Heart left ventricle (tissue), 16 donors: ENCODE measurements at places on chromosomes 7 and 10.

DNA sequence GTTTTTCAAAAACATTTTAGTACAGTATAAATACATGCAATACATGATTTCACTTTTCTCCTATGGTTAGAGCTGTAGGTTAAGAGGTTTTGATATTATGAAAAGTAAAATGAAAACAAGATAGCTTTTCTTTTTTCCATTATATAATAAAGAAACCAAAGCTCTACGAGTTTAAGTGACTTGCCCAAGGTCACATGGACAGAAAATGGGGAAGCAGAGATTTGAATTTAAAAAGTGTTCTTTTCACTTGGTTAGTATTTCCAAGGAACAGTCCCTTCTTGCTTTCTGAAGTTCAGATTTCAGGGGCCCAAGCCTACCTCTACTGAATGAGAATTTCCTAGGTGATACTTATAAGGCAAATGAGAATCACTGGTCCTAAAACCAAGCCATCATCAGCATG lies 13.2 kb upstream of the MAP3K8 start:
- DNase-seq, result no peak

DNA sequence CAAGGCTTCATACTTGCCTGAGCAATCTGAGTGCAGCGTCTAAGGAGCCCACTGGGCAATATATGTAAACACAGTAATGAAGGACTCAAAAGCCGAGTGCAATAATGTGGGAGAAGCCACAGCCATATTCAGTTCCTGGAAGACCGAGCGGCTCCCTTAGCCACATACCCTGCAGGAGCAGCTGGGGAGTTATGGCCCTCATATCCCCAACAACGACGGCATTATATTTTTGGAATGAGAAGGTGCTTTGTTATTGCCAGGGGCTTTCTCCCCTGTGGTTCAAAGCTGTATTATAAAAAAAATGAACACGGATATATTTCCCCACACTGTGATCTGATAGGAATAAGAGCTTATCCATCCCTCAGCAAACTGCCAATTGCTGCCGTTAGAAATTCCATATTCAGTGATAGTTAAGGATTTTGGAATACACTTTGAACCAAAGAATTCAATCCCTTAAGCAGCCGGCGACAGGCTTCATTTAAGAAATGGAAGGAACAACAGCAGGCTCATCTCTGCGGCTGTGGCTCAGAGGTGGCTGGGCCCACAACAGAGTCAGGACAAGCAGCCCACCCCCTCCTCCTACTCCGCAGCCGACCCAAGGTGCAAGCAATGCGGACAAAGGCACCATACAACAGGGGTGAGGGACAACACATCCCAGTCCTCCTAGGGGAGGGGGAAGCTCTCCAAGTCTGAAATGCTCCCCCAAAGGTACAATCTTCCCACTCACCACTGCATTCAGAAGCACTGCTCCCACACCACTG lies 77.2 kb downstream of the TNS3 start:
- DNase-seq, result no peak

DNA sequence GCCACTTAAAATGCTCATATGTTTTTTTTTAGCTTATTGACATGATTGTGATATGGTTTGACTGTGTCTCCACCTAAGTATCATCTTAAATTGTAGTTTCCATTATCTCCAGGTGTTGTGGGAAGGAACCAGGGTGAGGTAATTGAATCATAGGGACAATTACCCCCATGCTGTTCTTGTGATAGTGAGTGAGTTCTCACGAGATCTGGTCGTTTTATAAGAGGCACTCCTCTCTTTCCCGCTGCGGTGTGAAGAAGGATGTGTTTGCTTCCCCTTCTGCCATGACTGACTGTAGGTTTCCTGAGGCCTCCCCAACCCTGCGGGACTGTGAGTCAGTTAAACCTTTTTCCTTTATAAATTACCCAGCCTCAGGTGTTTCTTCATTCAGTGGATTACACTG lies 80.5 kb upstream of the ETV1 start:
- no peak for DNase-seq

GRCh38 chr10:86595496-86595895 lies 58.9 kb upstream of the OPN4 start:
- no peak for DNase-seq

DNA sequence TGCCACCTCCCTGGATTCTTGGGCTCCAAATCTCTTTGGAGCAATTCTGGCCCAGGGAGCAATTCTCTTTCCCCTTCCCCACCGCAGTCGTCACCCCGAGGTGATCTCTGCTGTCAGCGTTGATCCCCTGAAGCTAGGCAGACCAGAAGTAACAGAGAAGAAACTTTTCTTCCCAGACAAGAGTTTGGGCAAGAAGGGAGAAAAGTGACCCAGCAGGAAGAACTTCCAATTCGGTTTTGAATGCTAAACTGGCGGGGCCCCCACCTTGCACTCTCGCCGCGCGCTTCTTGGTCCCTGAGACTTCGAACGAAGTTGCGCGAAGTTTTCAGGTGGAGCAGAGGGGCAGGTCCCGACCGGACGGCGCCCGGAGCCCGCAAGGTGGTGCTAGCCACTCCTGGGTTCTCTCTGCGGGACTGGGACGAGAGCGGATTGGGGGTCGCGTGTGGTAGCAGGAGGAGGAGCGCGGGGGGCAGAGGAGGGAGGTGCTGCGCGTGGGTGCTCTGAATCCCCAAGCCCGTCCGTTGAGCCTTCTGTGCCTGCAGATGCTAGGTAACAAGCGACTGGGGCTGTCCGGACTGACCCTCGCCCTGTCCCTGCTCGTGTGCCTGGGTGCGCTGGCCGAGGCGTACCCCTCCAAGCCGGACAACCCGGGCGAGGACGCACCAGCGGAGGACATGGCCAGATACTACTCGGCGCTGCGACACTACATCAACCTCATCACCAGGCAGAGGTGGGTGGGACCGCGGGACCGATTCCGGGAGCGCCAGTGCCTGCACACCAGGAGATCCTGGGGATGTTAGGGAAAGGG lies 913 bp downstream of the NPY start:
- no peak for DNase-seq

GRCh38 chr10:105837951-105838350 lies 1196.9 kb downstream of the SORCS3 start:
- DNase-seq, result no peak

GRCh38 chr10:31055573-31056251 lies 24.0 kb upstream of the ZNF438 start:
- DNase-seq, result no peak

DNA sequence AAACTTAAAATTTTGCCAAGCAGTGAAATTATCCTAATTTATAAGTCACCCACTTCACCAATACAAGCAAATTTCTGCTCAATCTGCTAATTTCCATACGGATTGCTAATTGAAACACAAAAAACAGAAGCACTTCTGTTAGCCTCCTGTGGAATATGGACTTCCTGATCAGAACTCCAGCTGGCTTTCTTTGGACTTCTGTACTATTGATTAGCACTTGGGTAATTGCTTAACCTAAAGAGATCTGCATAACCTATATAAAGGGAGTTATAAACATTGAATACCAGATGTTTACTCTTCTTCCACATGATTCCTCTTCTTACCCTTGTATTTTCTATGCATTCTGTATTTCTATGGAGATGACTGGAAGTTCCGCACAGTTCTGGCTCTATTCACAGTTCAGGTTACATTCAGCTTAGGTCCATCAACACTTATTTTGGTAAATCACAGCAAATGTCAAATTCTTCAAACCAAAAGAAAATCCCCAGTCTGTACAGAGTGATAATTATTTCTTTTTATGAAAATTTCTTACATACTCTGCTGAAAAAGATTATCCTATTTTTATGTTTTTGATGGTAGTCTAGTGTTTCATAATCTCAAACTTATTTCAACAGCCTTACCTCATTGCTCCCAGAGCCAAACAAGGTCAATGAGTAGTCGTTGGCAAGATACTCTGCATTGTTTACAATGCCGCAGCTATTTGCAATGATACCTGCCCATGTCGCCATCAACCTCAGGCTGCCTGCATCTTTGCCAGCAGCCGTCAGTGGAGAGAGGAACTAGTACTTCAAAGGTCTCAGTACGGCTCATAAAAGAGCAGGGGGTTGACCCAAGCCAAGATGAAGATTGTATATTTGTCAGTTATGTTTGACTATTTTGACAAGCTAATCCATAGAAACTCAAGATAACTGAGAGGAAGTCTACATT lies 225.6 kb downstream of the AHR start:
- no peak for DNase-seq

DNA sequence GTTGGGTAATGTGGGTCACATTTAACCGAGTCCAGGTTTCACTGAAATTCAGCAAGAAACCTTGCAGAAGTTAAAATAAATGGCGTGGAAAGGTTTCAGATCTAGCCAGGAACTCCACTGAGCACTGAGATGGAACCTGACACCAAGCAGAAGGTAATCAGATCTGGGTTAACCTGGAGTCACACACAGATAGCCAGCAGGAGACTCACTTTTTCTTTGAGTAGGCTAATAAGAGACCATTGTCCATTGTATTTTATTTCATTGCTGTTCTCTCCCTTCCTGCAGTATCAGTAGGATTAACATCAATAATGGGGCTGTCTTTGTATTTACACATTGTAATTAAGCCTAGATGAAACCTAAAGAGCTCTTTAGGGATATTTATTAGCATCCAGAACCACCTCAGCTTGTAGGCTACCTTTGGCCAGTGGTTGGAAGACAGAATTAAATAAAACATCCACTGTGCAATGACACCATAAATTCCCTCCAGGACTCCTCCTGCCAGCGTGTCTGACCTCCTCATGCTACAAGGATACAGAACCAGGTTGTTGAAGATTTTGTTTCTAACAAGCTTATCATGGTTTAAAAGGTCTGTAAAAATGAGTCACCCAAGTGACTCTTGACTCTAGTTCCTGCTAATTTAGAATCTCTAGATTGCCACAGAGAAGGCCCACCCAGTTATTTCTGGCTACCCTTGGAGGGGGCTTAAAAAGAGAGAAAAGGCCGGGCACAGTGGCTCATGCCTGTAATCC lies 151.1 kb downstream of the SORCS1 start:
- DNase-seq, result no peak

GRCh38 chr10:105023211-105024111 lies 382.4 kb downstream of the SORCS3 start:
- no peak for DNase-seq

DNA sequence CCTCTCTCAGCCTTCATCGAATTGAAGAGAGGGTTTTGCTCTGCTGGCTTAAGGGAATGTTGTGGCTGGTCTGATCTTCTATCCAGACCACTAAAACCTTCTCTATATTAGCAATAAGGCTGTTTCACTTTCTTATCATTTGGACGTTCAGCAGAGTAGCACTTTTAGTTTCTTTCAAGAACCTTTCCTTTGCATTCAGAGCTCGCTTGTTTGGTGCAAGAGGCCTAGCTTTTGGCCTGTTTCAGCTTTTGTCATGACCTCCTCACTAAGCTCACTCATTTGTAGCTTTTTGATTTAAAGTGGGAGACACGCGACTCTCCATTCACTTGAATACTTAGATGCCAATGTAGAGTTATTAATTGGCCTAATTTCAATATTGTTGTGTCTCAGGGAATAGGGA lies 3.9 kb downstream of the MPP7 start:
- DNase-seq, result no peak

GRCh38 chr7:46230298-46230989 lies 309.4 kb upstream of the IGFBP3 start:
- DNase-seq, result no peak

- no peak for DNase-seq
Measured at GRCh38 chr7:17040716-17041115, 158.9 kb upstream of the AGR3 start.

GRCh38 chr10:14653271-14654161 lies 121.2 kb downstream of the FAM107B start:
- DNase-seq, result no peak

GRCh38 chr7:106248600-106248999 lies 36.2 kb downstream of the NAMPT start:
- DNase-seq, result no peak

- DNase-seq, result no peak
Measured at GRCh38 chr10:32167450-32167849, 111.2 kb upstream of the KIF5B start.

- no peak for DNase-seq
Measured at GRCh38 chr7:437329-438251, 82.1 kb downstream of the PDGFA start.

DNA sequence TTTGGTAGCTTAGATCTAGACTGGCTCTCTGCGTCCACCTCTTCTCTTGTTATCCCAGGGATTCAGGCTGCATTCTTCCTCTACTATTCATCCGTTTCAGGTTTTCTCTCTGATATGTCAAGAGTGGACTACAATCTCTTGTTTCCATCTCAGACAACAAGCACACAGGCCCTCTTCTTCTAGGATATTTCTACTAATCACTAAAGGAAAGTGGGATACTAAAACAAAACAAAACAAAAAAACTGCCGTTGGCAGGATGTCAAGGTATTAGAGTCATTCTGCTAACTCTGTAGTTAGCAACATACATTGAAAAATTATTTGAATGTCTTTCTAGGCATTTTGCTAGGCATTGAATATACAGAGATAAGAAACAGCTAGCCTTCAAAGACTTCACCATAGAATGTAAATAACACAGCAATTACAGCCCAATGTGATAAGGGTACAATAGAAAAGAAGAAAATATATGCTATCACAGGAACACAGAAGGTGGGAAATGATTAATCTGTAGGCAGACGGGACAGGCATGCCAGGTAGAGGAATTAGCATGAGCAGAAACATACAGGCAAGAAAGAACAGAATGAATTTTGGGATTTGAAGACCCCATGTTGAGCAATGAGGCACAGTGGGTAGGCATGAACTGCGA lies 210.5 kb downstream of the CSTF2T start:
- DNase-seq, result no peak

- DNase-seq, result no peak
Measured at GRCh38 chr10:112813866-112814591, 136.0 kb upstream of the TCF7L2 start.

DNA sequence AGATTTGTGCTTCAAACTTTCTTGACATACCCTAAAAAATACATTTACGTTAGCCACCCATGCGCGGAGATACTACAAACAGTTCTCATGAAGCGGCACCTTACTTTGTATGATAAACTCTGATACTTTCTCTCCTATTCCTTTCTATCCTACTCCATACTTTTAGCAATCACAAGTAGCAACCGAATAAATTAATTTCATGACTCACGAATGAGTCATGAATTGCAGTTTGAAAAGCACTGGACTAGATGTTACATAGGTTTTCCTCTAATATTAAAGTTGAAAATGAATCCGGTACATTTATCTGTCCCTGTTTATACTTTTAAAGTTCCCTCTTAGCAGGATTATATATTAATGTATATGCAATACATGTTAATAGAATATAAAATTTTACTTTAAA lies 67.6 kb downstream of the CUBN start:
- no peak for DNase-seq

DNA sequence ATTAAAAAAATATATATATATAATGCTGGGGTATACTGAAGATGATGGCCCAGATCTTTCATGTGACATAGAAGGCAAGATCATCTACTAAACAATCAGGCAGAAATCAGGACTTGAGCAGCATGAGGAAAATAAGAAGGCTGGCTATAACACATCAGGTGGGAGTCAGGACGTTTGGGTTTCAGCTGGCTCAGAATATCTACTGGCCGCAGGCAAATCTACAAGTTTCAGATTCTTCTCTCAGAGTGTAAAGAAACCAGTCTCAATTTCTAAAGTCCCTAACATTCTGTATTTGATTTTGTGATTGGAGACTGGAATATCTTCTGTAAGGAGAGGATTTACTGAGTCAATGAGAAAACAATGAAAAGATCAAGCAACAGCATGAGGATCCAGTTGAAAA lies 37.7 kb upstream of the FAM3C start:
- DNase-seq, result no peak
